ENCODE measurements at places on chromosomes 5 and 9.

GRCh38 chr5:124253203-124253810 is 493.1 kb downstream of the ZNF608 start:
- no peak for DNase-seq

DNA sequence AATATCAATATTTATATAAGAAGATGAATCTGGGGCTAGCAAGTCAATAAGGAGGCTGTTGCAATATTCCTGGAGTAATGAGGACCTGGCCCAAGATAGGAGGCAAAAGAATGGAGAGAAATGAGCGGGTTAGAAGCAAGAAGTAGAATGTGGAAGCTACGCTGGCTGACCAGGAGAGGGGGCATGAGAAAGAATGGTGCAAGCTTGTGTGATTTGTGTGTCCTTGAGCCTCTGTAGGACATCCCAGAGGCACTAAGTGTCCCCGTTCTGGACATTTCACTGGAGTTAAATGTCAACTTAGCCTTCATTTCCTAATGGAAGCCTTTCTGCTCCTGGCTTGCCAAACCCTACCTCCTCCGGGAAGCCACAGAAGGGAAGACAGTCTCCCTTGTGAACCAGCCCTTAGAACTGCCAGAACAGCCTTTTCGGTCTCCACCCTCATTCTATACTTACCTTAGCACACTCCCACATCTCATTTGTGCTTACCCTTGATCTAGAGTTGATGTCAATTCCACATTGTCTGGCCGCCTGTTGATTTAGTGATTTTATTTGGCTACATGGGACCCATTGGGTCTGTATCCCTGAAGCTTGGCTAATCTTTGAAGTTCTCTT is 6.7 kb upstream of the PDE6A start:
- DNase-seq, result no peak

DNA sequence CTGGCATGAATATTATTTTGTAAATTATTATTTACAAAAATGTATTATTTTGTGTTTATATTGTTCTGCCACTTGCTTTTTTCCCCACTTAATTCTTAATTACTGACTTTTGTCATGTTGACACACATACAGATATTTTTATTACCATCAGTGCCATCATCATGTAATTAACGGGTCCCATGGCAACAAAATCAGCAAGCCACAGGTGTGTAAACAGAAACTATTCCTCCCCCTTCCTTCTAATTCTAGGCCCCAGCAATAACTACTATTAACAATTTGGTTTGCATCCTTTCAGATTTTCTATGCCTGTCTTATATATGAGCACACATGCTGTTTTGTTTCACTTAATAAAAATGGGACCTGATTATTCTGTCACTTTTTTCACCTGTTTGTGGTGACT is 29.3 kb downstream of the CYFIP2 start:
- no peak for DNase-seq

- no peak for DNase-seq
These were observed 1696.0 kb upstream of the WWC1 start for GRCh38 chr5:166595274-166595951.

- no peak for DNase-seq
These were observed 37.7 kb downstream of the SPARC start for GRCh38 chr5:151648988-151649387.

GRCh38 chr9:100926366-100926765 is 102.2 kb upstream of the PLPPR1 start:
- no peak for DNase-seq

DNA sequence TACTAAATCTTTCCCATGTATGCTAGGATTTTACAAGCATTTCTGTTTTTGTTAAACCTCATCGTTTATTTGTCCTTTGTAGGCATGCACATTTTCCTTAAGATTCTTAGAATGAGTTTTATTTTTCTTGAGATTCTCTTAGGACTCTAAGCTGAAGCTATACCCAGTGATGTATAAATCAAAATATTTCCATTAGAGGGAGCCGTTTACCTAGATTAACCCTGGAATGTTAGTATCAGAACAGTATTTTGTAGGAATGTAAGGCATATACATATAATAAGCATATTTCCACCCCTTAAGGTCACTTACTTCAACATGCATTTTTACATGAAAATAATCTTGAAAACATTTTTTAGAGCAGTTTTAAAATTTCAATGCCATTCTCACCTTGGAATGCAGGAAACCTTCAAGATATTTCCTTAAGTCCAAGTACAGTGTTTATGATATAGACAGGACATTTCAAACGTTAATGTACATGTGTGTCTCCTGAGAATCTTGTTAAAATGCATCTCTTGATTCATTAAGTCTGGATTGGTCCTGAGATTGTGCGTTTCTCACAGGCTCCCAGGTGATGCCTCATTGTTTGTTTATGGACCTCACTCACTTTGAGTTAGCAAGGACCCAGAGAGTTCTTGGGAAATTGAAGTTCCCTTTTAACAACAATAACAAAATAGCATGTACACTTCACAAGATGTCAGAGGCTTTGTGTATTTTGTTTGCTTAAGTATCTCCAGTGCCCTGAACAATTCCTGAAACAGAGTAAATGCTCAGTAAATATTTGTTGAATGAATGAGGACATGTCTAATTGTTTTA is 34.9 kb upstream of the FCHO2 start:
- no peak for DNase-seq

DNA sequence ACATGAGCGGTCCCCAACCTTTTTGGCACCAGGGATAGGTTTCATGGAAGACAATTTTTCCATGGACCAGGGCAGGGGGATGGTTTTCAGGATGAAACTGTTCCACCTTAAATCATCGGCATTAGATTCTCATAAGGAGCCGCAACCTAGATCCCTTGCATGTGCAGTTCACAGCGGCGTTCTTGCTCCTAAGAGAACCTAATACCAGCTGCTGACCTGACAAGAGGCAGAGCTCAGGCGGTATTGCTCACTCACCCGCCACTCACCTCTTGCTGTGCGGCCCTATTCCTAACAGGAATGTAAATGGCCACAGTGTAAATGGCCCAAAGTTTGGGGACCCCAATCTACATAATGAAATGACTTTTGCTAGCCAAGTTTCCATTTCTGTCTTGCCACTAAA is 3.1 kb upstream of the PLIN2 start:
- DNase-seq, result no peak

Measured in LHCN-M2 (cell line).